ENCODE measurements at places on chromosomes 7 and 10. TPM values are rescaled to one million over a fixed set of nuclear protein-coding genes. Genes with fewer than 3 reads are reported as not detected.

The PNLIPRP2 gene
- not detected for polyA plus RNA-seq

The PAPOLB gene
- polyA plus RNA-seq = not detected

DNA sequence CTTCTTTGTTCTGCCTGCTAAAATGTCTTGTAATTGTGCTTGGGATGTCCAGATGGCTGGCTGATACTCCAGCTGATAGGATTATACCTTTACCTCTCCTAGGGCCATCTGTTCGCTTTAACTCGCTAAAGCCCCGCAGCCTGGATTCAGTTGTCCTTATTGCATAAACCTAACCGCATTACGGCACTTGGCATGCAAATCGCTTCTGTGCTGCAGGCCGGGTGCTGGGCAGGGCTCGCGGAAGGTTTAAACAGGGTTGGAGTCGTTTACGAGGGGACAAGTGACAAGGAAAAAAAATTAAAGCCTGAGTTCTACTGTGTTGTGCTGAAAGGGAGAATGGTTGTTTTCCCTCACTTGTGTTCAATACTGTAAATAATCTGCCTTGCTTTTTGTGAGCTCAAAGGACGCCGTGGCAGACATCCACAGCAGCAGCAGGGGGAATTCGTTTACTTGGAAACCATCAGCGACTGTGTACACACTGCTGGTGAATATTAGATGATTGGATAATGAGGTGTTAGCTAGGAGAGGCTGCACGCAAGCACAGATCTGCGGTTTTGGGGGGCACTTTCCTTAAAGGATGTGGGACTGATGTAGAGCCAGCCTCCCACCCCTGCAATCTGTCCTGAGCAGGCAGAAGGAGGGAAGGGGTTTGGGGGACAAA, 93.0 kb downstream of the EBF3 start:
- DNase-seq = peak; percentile 5

DNA sequence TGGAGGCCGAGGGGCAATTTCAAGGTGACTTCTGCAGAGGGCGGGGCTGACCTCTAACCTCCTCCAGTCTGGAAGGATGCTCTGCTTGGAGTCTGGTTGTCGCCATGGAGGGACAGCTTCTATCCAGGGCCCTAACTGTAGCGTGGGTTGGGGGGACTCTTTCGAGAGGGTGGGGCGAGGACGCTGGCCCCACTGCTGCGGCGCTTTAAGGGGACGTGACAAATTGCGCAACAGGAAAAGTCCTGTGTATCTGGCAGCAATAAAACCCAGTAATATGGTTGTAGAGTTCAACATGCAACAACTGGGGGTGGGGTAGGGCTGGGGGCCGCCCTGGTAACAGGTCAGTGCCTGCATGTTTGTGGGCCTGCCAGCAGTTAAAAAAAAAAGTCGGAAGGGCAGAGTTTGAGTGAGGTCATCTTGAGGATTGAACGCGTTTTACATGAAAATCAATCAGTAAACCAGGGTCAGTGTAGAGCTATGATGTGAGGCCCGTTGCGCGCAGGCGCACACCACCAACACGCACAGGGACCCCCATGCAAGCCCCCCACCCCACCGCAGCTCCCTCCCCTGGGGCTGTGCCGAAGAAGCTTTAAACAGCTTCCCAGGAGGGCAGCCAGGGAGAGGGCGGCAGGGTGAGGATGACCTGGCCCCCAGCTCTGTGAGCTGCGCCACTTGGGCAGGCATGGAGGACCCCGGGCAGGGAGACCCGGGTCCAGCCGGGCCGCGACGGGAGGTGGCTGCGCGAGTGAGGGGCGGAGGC, 4.3 kb downstream of the SHH start:
- no peak for DNase-seq

GRCh38 chr10:72201293-72201692, 14.5 kb upstream of the ANAPC16 start:
- no peak for DNase-seq

GRCh38 chr10:102779680-102780526, 36.2 kb downstream of the WBP1L start:
- no peak for DNase-seq

DNA sequence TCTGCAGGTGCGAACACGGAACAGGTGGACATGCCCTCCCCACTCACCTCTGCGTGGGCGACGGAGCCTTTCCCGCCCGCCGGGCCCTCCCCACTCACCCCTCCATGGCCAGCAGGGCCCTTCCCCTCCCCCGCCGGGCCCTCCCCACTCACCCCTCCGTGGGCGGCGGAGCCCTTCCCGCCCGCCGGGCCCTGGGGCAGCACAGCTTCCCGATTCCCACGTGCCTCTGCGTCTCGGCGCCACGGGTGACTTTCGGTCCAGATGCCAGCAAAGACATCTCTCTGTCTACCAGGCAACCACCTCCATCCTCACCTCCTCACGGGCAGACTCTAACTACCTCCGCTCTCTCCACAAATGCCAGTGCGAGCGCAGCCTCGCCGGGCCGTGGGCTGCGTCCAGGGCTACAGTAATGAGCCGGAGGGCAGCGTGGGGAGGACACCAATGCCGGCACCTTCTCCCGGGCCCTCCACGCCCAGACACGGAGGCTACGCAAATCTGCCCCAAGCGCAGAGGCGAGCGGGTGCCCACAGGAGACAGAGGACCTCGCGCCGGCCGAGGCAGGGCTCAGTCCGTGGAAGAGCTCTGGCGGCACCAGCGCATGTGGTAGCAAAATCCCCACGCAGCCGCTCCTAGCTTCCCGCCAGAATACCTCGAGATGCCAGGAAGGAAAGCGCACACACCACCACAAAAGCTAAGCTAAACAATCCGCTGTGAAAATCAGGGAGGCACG, 21.8 kb downstream of the GPER1 start:
- DNase-seq = no peak

GRCh38 chr10:93357680-93358079, 124.5 kb downstream of the MYOF start:
- DNase-seq = no peak
